ENCODE measurements at places on chromosomes 4 and X.

- no peak for DNase-seq
Measured at GRCh38 chr4:104217526-104217925, 277.2 kb downstream of the CXXC4 start.

DNA sequence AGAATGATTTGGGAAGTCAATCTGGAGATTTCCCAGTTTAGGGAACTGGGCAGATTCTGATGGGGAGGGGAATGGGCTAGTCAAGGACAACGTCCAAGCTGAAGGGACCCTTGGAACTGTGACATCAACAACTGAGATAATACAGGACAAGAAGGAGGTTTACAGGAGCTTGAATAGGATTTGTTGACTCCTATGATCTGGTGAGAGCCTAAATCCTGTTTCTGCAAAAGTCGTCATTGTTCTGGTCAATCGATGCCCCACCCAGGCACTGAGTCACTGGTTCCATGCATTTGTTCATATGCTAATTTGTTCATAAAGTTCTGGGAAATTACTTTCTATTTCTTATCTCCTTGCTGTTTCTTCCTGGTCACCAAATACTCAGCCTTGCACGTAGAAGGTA, 15.3 kb upstream of the PDGFRA start:
- peak; percentile 74 for DNase-seq

DNA sequence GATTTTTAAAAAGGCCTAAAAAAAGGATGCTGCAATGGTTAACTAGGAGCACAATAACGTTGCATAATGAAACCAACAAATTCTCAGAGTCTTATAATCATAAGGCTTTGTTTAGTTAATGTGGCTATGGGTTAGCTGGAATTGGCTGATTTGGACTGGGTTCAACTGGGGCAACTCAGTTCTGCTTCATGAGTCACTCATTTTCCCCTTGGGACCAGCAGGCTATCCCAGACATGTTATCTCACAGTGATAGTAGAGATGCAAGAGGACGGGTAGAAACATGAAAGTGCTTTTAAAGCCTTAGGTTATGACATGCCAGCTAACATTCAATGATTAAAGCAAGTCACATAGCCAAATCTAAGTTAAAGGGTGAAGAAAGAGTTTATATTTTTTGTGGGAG, 189.2 kb upstream of the GK2 start:
- peak; percentile 50 for DNase-seq

- no peak for DNase-seq
Measured at GRCh38 chr4:185190306-185190856, 13.4 kb downstream of the CFAP97 start.

DNA sequence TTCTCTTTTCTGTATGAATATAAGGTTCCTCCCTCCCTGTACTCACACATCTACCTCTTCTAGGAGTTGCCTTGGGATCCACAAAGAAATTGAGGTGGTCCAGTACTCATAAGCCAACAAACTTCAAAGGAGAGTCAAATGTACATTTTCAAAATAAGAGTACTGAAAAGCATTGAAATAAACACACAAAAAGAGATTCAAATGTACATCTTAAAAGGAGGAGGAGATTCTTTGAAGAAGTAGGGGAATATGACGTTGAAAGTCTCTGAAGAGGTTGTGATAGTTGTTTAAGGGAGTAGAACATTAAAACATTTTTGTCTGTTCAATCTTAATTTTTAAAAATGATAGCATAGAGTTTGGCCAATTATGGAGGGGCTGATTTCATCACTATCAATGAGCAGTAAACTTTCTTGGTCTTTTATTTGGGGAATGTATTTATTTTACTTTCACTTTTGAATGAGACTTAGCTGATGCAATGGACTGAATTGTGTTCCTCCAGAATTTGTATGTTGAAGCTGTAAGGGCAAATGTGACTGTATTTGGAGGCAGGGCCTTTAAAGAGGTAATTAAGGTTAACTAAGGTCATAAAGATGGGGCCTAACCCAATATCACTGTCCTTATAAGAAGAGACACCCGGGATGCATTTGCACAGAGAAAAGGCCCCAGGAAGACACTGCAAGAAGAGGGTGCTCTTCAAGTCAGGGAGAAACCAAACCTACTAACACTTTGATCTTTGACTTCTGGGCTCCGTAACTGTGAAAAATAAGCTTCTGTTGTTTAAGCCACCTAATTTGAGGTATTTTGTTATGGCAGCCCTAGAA, 226.3 kb upstream of the PGRMC2 start:
- DNase-seq: peak; percentile 45

DNA sequence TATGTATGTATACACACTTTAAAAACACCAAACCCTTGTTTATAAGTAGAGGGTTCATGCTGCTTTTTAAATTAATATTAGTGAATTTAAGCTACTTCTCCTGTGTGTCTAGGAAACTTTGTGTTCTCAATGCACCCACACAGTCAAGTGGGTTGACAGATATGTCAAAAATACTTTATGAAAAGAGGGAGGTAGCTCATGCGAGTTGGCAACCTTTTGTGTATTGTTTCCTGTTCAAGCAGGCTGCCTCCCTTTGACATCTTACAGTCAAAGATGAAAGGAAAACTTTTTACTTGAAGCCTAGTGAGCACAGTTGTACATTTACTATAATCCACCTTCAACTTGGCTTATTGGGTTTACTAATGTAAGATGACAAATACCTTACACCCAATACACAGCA, 218.4 kb downstream of the KLHL13 start:
- no peak for DNase-seq

DNA sequence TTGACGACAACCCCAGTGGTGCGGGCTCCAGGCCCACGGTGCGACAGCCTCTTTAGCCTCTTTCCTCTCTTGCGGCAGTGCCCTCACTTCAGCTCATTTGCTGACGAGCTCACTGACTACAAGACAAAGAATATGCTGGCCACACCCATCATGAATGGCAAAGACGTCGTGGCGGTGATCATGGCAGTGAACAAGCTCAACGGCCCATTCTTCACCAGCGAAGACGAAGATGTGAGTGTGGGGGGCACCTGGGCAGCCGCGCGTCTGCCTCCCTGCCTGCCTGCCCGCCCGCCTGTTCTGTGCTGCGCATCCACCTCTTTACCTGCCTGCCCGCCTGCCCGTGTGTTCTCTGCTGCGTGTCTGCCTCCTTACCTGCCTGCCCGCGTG, 9.2 kb downstream of the PDE6B start:
- DNase-seq: no peak

DNA sequence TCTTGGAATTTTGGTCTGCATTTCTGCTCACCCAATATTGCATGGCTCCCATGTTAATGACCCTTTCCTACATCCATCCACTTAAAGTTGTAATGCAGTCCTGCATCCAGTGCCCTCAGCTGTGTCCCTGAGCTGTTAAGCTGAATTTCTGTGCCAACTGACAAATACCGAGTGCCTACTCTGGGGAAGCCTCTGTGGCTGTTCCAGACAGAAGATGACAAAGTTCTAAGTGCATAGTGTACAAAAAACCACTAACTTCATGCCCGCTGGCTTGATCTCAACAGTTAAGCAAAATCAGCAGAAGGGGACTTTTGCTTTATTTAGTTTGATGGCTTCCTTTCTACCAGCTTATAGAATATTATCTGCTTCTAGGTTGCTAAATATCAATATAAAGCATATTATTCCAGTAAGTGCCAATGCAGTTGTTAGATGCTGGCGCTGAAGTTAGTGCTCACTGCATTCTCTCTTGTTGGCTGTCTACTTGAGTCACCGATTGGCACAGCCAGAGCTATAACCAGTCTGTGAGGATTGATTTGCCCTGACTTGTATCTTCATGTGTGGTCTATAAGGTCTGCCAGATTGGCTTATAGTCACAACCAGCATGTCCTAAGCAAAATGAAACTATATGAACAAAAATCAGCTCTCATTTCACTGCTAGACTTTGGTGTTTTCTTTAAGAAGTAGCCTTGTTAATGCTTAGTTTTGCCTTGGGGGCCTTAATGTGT, 98.9 kb downstream of the KLHL8 start:
- no peak for DNase-seq

- DNase-seq: no peak
Measured at GRCh38 chr4:72207196-72207595, 175.4 kb downstream of the NPFFR2 start.

GRCh38 chrX:105167233-105167632, 53.3 kb downstream of the TEX13A start:
- no peak for DNase-seq

DNA sequence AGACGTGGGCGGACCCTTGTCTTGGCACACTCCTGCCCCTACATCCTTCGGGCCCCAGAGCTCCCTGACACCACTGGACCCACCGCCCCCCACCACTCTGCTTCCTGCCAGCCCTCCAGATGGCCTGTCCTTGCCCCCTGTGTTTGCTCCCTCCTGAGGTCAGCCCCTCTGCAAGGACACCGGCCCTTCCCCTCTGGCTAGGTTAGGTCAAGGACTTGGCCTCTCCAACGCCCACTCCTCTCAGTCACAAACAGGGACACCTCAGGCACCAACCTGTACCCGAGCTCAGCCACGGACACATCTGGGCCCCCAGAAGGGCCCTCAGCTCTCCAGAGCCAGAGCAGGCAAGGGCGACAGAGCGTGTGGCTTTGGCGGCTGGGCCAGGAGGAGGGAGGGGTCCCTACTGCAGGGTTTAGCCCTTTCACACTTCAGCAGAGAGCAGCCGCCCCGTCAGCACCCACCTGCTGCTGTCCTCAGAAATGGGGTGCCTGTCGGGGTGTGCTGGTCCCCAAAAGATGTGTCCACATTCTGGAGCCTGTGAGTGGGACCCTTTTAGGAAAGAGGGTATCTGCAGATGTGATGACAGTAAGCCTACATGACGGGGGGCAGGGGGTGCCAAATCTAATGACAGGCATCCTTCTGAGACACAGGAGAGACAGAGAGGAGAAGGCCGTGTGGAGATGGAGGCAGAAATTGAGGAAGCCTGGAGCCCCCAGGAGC, 23.5 kb upstream of the DUSP9 start:
- DNase-seq: no peak

GRCh38 chrX:40085714-40086113, 12.0 kb downstream of the BCOR start:
- DNase-seq: no peak

DNA sequence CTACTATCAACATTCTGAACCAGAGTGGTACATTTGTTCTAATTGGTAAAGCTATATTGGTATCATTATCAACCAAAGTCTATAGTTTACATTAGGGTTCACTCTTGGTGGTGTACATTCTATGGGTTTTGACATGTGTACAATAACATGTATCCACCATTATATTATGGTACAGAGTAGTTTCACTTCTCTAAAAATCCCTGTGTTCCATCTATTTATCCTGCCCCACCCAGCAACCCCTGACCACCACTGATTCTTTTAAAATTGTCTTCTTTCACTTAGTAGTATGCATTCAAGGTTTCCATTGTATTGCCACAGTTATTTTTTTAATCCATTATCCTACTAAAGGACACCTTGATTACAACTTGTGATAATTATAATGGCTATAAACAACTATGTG, 15.3 kb upstream of the TMPRSS11D start:
- no peak for DNase-seq

DNA sequence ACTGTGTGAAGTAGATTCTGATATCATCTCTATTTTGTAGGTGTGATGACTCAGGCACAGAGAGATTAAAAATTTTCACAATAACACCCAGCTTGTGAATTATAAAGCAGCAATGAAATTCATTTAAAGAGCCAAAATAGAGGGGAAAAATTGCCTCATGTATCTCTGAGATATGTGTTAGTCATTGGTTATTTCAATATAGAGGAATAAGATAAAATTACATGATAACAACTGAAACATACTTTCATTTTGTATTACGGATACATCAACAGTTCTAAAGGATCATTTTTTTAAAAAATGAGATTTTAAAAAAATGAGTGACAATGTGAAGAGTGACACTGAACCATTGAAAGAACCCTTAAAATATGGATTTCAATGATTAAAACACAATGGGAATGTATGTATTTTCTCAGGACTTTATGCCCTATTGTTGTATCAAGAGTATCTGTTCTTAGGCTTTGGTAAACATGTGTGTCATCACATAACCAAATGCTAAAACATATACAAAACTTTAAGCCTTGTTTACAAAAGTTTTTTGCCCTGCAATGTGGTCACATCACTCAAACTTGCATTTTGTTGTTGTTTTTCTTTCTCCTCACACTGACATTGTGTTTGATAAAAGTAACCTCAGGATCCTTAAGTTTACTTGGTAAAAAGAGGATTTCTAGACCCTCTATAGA, 221.3 kb downstream of the ANTXR2 start:
- peak; percentile 51 for DNase-seq

DNA sequence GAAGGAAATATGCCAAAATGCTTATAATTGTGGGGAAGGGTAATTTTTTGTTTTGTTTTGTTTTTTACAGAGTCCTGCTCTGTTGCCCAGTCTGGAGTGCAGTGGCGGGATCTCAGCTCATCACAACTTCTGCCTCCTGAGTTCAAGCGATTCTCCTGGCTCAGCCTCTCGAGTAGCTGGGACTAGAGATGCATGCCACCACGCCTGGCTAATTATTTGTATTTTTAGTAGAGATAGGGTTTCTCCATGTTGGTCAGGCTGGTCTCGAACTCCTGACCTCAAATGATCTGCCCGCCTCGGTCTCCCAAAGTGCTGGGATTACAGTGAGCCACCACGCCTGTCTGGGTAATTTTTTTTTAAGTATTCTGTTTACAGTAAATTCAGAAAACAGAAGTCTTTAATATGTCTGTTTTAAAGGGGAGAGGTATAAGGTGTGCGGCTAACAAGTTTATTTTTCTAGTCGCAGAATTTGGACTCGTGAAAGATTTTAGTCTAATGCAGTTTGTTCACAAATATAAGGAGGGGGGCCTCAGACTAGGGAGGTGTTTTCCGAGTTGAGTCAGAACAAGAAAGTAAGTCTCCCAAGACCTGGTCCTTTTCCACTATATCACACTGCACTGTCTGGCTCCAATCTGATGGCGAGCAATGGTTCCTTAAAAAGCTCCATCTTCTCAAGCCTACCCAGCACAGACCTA, 1.5 kb downstream of the ACSL1 start:
- DNase-seq: no peak

GRCh38 chr4:61827907-61828391, 627.8 kb downstream of the ADGRL3 start:
- no peak for DNase-seq

DNA sequence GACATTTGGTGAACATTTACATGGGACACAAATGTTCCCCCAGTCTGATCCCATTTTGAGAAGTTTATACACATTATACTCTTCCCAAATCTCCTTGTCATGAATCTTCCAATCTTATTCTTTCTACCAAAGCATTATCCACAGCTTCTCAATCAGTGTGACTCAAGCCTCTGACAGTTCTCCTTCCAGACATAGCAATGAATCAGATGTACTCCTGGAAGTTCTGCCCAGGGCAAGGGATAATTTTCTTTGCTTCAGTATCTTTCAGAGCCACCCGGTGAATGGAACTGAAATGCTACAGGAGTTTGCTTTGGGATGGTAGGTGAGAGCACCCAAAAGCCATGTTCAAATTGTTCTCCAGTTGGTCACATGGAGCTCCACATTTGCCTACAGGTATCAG, 145.5 kb downstream of the ANXA5 start:
- no peak for DNase-seq

- peak; percentile 13 for DNase-seq
Measured at GRCh38 chr4:3827616-3828492, 61.7 kb downstream of the ADRA2C start.

GRCh38 chr4:121679267-121679666, 17.5 kb downstream of the ANXA5 start:
- DNase-seq: no peak
